ENCODE measurements at places on chromosomes 5 and 9. TPM values are rescaled to one million over a fixed set of nuclear protein-coding genes. Genes with fewer than 3 reads are reported as not detected.

Gene KIAA0825
- 0.29 TPM for total RNA-seq

Gene MOB3B
- total RNA-seq, result 9.3 TPM

Gene LCNL1
- 0.10 TPM for total RNA-seq

Gene MRPS30
- total RNA-seq, result 36.1 TPM

Gene LCN9
- not detected for total RNA-seq

Gene SEMA4D
- total RNA-seq, result 4.3 TPM

Gene YIPF5
- 69.8 TPM for total RNA-seq

Gene CCL27
- not detected for total RNA-seq

Gene SEC24A
- total RNA-seq, result 15.7 TPM

Gene BTNL3
- not detected for total RNA-seq

Gene TMEM215
- total RNA-seq, result not detected

Gene FCN2
- total RNA-seq, result not detected

Gene PDE4D
- total RNA-seq, result 58.8 TPM

Gene GARNL3
- 1.8 TPM for total RNA-seq

Gene LHX3
- total RNA-seq, result 0.08 TPM

Gene C5orf52
- not detected for total RNA-seq

Gene ANXA6
- total RNA-seq, result 43.1 TPM

Gene KCNIP1
- not detected for total RNA-seq

Gene ROR2
- total RNA-seq, result 1.6 TPM

Gene IL7R
- total RNA-seq, result 0.46 TPM

Gene CKMT2
- total RNA-seq, result not detected

Gene LRRC19
- total RNA-seq, result not detected

Gene LOX
- total RNA-seq, result 2.0 TPM

Gene FOXD4
- total RNA-seq, result 0.33 TPM

Gene PIGO
- total RNA-seq, result 38.2 TPM

Gene FBLL1
- total RNA-seq, result 0.08 TPM

Gene PAPPA
- total RNA-seq, result 30.6 TPM

Gene PCA3
- not detected for total RNA-seq

Gene FBP1
- total RNA-seq, result not detected

Gene CCDC183
- 0.44 TPM for total RNA-seq

Gene CNTNAP3B
- 17.5 TPM for total RNA-seq

Gene WNT8A
- not detected for total RNA-seq

Gene SHC3
- 0.34 TPM for total RNA-seq

Gene OR1Q1
- not detected for total RNA-seq

Gene CLINT1
- 72.4 TPM for total RNA-seq

Gene GBA2
- 38.2 TPM for total RNA-seq

Gene SAPCD2
- 23.9 TPM for total RNA-seq

Gene ADAMTS2
- total RNA-seq, result 0.09 TPM

Gene ARAP3
- total RNA-seq, result 4.5 TPM

Gene OTULINL
- 14.1 TPM for total RNA-seq

Gene ANGPTL2
- total RNA-seq, result not detected

Gene ZNG1C
- total RNA-seq, result 52.7 TPM

Gene FOXD4L5
- total RNA-seq, result not detected

Gene NEUROG1
- not detected for total RNA-seq

Gene DROSHA
- 39.5 TPM for total RNA-seq

Gene NXNL2
- 0.85 TPM for total RNA-seq

Gene ELL2
- total RNA-seq, result 32.7 TPM

Gene TAS2R1
- not detected for total RNA-seq

Gene ARHGEF28
- total RNA-seq, result 11.5 TPM

Gene SLC1A3
- not detected for total RNA-seq

Gene ORM1
- total RNA-seq, result not detected

All from A549 treated with Mapracorat at 1 μM for 4 hours (cell line).